ENCODE measurements at places on chromosomes 13 and 19.
A peak's percentile ranks its signal among the peaks of the same experiment; 100 is the strongest.

- no peak for DNase-seq
Observed at GRCh38 chr13:42155251-42155650, 106.8 kb downstream of the DGKH start.

- DNase-seq: peak; percentile 34
Observed at GRCh38 chr13:56351041-56351440, 789.7 kb upstream of the PRR20A start.

- no peak for DNase-seq
Observed at GRCh38 chr19:19388568-19389555, 16.6 kb upstream of the GATAD2A start.

GRCh38 chr13:41460930-41461329 is 3.6 kb downstream of the RGCC start:
- DNase-seq: no peak

DNA sequence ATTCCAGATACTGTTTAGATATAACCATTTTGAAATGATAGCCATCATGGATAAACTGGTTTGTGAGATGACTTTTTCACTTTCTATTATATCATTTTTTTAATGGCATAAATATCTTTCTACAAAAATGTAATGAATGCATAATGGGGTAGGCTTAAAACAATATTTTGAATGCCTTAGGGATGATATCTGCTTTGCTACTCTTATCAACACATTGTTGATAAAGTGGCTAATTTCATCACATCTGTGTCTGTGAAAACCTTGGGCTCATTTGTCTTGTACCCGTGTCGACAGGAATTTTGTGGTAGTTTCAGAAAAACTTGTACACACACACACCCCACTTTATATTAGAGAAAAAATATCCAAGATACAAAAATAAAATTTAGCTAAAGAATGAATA is 44.1 kb downstream of the SLITRK6 start:
- DNase-seq: no peak

All from NCI-H2107 (cell line).